Lower lobe of right lung (tissue), 2 donors: ENCODE measurements at places on chromosomes 6 and 20.

DNA sequence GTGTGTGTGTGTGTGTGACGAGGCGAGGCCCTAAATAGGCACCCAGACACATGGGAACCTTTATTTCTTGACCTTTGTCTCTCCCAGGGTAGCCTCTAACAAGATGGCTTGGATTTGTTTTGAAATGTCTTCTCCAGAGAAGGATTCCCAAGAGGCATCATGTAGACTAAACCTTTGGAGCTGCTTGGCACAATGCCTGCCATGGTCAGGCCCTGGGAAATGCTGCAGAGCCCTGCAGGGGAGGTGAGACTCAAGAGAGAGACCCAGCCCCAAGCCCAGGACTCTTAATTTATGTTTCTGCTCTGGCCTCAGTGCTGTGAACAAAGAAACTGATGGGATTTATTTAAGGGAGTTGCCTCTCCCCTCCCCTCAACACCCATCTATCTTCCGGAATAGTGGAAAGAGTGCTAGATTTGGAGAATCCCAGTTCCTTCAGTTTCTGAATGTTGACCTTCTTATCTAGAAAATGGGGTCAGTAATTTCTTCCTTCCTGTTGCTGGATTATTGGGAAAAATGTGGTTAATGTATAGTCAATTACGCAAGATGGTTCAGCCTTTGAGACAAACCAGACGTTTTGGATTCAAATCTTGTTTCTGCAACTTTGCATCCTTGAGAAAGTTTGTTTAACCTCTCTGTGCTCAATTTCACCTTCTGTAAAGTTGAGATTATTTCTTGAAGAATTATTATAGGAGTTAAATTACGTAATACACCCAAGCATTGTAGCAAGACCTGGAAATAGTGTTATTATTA, 434.8 kb downstream of the MAFB start:
- DNase-seq, result no peak

GRCh38 chr20:61840779-61841455, 224.8 kb downstream of the TAF4 start:
- peak; percentile 32 for DNase-seq

DNA sequence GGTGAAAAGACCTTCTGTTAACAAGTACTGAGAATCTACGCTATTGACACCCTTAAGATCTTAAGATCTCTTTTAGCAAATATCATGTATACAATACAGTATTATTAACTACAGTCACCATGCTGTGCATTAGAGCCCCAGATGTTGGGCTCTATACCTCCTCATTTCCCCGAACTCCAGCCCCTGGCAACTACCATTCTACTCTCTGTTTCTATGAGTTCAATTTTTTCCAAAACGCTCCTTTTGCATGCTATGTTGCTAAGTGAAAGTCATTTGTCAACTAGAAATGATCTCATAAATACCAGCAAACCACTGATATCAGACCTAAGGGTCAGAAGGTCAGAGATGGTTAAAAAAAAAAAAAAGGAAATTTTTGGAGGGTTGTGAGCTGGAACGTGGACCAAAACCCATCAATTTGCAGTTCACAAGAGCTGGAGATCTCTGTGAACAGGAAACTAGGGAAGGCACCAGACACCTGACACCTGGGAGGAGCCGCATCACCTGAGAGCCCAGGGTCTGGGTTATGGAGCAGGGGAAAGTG, 122.0 kb upstream of the KCNK16 start:
- no peak for DNase-seq

GRCh38 chr6:89258912-89259311, 41.8 kb upstream of the GABRR1 start:
- DNase-seq, result no peak

DNA sequence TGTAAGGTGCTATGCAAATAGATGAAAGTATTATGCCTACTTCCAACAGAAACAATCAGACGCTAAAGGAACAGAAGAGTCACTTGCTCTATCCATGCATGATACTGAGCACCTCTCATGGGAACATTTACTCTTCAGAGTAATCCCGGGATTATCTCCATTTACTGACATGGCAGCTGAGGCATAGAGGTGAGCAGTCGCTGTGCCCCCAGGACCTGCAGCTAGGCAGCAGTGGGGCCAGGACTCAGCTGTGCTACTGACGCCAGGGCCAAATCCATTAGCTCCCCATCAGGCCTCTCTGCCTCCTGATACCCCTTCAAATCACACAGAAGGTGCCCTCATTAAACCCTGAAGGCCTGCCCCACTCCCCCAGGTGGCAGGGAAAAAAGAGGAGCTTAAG, 51.9 kb downstream of the TRAM2 start:
- DNase-seq, result no peak

GRCh38 chr6:27966044-27966443, 9.0 kb downstream of the OR2B6 start:
- no peak for DNase-seq

DNA sequence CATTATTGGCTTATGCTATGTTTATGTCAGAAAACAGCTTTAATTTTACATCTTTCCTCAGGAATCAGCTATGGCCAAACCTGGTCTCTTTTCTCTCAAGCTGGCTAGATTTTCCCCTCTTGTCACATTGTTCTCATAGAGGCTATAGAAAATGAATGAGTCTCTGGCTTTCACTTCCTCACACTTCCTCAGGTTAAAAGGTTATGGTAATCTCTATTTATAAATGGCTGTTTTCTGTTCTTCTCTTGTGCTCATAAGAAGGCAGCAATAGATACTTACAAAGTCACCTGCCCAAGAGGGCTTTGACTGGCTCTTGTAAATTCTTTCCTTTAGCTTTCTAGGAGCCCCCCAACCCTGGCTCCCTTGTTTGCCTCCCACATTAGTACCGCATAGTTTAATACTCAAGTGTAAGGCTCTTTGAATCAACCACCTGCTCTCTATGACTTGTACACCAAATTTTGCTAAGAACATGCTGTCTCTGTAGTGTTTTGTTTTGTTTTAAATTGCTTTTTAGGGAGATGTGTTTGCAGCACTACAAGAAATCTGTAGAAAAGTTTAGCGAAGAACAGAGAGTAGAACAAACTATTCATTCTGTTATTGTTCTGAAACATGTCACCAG, 897.4 kb upstream of the CITED2 start:
- no peak for DNase-seq

- no peak for DNase-seq
Measured at GRCh38 chr6:15442467-15442866, 196.6 kb downstream of the JARID2 start.

GRCh38 chr6:143952947-143953701, 54.9 kb downstream of the PLAGL1 start:
- DNase-seq, result peak; percentile 50

DNA sequence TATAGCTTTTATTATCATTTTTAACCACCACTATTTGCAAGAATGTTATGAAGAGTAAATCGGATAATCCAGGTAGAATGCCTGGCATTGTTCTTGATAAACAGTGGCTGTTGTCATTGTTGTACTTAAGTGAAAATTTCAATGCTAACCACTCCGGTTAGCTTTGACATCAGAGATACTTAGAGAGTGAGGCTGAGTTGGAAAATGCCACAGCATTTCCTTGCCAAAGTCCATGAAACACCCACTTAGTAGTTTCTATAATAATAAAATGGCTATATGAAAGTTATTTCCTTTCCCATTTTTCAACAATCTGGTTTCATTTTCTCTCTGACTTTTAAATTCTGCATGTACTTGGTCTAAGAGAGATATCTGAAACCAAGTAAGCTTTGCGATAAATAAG, 132.0 kb downstream of the CDK19 start:
- no peak for DNase-seq

- no peak for DNase-seq
Measured at GRCh38 chr20:45630371-45630770, 713 bp downstream of the WFDC9 start.

GRCh38 chr20:62635852-62636251, 6.5 kb upstream of the SLCO4A1 start:
- DNase-seq, result no peak

DNA sequence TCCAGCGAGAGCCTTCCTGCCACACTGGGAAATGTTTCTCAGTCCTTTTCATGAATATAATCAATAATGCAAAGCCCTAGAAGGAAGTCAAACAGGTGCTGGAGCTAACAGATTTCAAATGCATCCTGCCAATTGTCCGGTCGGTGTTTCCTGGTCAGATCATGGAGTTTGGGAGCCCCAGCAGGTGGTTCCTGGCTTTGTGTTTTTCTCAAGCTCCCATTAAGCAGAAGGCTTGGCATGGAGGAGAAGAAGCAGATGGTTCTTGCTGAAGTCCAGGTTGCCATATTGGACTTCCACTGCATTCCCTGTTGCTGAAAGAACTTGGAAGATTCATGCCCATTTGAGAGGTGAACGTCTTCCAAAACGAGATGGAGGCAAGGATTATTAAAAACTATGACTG, 68.6 kb downstream of the GFOD1 start:
- no peak for DNase-seq

DNA sequence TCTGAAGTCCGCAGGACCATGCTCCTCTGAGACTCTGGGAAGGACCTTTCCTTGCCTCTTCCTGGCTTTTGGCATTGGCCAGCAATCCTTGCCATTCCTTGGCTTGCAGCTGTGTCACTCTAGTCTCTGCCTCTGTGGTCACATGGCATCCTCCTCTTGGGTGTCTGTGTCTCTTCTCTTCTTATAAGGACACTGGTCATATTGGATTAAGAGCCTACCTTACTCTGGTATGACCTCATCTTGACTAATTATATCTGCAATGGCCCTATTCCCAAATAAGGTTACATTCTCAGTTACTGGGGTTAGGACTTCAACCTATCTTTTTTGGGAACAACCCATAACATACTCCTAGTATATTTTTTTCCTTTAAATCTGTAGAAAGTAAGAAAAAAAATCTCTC, 49.9 kb upstream of the GTSF1L start:
- no peak for DNase-seq

DNA sequence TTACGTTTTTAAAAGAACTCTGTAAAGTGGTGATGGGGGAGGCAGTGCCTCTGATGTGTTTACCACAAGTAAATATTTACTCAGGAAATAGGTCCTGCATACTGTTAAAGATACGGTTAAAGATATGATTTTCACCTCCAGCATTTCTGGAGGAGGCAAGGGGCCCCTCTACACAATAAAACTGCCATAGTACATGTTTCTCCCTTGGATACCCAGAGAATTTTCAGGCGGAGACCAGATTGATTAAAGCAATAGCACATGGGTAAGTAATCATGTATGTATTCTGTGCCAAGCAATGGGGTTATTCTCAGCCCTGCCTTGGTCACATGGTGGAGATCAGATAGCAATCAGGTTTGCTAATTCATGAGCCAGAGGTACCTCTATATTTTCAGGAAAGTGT, 9.6 kb downstream of the RIPOR2 start:
- DNase-seq, result no peak

DNA sequence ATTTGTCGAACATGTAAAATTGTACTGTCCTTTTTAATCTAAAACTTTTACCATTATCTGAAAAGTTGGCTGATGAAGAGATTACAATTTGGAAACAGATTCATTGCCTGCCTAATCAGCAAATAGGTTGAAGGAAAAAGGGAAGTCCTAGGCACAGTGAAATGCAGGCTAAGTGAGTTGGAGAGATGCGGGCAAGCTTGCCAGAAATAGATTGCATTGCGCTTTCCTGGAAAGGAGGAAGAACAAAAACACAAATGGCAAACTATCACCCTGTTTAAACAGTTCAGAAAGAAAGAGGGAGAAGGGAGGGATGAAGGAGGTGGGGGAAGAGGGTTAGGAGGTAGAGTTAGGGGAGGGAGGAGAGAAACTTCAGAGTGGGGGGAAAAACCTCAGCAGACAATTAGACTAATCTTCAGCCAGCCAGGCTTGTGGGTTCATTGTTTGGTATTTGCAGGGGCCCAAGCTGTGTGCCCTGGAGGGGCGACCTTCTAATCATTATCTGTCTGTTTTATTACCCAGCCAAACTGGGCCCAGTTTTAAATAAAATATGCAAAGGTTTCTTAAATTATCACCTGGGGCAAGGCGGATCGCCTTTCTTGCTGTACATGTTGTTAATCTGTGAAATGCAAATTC, 465.2 kb downstream of the TFAP2B start:
- DNase-seq, result no peak

DNA sequence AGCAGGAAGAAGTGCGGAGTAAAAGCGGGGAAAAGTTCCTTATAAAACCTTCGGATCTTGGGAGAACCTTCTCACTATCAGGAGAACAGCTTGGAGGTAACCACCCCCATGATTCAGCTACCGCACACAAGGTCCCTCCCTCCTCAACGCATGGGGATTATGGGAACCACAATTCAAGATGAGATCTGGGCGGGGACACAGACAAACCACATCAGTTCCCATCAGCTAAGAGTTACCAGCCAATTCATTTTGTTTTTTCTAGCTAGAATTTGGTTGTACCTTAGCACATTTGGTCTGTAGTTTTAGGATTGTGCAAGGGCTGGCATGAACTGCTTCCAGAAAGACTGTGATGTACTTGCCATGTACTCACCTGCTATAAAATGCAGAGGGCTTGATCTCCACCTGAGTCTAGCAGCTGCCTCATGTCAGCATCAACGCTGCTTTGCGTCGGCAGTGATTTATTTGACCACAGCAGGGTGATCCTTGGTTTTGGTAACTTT, 94.7 kb upstream of the SLC2A12 start:
- no peak for DNase-seq

GRCh38 chr6:89409461-89410035, 2.5 kb downstream of the RRAGD start:
- DNase-seq, result no peak

DNA sequence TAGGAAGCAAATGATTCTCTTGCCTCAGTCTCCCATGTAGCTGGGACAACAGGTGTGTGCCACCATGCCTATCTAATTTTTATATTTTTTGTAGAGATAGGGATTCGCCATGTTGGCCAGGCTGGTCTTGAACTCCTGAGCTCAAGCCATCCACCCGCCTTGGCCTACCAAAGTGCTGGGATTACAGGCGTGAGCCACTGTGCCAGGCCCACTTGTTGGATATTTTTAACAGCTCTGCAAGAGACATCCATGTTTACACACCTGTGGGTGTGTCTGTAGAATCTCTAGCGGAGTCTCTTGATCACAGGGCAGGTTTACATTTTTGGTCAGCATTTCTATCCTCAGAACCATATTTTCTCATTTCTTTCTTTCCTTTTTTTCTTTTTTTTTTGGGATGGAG, 53.1 kb upstream of the ZFP64 start:
- no peak for DNase-seq

DNA sequence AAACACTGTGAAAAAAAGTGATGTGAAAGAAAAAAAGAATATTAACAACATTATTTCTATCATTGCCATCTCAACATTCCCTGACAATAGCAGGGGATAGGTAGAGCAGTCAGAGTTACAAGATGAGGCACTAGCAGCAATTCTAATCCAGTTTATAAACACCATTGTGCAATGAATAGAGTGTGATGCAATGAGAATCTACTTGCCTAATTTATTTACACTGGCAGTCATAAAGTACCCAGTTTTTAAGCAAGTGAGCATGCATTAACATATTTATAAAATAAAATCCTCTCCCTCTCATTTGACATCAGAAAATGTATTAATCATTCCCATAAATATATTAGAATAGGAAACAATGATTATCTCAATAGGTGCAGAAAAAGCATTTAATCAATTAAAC, 2.5 kb upstream of the MANEA start:
- DNase-seq, result no peak

GRCh38 chr6:33017694-33018353, 8.4 kb upstream of the HLA-DOA start:
- no peak for DNase-seq

GRCh38 chr6:105764315-105764714, 321.8 kb upstream of the PRDM1 start:
- DNase-seq, result no peak

GRCh38 chr6:122472022-122472340, 374 bp upstream of the SERINC1 start:
- DNase-seq, result no peak

- no peak for DNase-seq
Measured at GRCh38 chr20:53071833-53072232, 99.7 kb downstream of the TSHZ2 start.

- no peak for DNase-seq
Measured at GRCh38 chr6:77786935-77787629, 134.2 kb downstream of the MEI4 start.

- DNase-seq, result no peak
Measured at GRCh38 chr6:7176208-7176607, 68.4 kb downstream of the RREB1 start.
